MCF 10A (cell line): ENCODE measurements at places on chromosomes 11 and 22.

GRCh38 chr11:2104524-2105440 is 34.4 kb downstream of the IGF2 start:
- DNase-seq = no peak

- DNase-seq = no peak
Observed at GRCh38 chr22:39229688-39230260, 15.0 kb downstream of the PDGFB start.

GRCh38 chr11:118415062-118415738 is 13.8 kb downstream of the ATP5MG start:
- no peak for DNase-seq

DNA sequence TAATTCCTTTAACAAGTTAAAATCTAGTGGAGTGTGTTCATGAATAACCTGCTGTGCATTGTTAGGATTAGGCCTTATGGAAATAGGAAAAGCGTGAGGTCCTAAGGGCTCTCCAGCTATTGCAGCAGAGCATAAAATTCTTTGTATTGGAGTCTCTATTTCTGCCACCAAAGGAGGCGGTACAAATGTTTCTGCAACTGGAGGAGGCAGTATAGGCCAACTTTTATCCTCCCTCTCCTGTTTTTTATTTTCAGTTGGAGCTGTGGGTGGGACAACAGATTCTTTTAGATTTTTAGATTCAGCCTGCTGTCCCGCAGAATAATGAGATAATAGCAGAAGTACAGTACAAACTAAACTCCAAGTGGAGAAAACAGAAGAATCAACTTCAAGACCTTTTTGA is 26.2 kb downstream of the OR10A6 start:
- peak; percentile 8 for DNase-seq

GRCh38 chr11:102589047-102589459 is 36.1 kb downstream of the MMP20 start:
- no peak for DNase-seq

- DNase-seq = no peak
Observed at GRCh38 chr22:25942115-25942855, 200.3 kb downstream of the MYO18B start.

- DNase-seq = no peak
Observed at GRCh38 chr11:77455740-77456139, 18.2 kb downstream of the PAK1 start.

DNA sequence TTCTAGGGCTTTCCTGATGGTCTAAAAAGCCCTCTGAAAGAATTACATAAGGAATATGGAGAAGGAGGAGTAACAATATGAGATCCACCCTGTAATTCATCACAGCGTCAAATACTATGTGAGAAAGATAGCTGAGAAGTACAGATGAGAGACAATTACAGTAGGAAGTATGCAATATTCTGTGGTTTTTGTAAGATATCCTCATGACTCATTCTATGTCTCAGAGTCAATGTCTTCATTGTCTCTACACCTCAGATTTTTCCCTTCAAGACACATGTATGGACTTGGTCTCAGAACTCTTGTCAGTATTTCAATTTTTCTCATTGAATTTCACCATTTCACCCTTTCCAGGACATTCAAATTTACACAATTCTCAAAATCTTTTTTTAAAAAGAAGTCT is 343.3 kb upstream of the CTSC start:
- DNase-seq = peak; percentile 61

DNA sequence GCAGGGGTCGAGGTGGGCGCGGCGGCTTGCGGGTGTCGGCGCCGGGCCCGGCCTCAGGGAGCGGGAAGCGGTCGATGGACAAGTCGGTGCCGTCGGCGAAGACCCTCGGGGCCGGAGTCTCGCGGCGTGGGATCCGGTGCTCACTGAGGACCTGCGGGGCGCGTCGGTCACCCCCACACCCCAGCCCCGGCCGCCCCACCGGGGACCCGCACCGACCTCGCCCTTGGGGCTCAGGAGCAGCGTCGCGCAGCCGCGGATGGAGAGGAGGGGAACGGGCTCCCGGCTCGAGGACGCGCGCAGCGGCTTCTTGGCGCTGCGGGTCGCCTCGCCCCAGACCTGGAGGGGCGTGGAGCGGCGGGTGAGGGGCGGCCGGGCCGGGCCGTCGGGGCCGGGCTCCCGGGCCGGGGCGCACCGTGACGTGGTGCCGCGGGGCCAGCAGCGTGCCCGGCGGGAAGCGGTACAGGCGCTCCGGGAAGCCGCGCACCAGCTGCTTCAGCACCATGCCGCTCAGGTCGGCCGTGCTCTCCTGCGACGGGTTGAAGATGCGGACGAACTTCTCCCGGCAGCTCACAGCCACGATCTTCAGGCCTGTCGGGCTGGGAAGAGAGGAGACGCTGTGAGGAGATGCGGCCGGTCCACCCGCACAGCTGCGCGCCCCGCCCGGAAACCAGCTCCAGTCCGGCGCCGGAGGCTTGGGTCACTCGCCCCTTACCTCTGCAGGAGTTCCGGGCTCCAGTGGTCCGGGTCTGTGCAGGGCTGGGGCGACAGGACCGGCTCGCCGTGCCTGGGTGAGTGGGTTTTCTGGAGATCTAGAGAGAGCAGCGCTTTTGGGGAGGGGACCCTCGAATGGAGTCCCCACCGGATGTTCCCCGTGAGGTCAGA is 4.5 kb downstream of the LMNTD2 start:
- no peak for DNase-seq

GRCh38 chr11:36187622-36188021 is 101.6 kb downstream of the COMMD9 start:
- no peak for DNase-seq

- no peak for DNase-seq
Observed at GRCh38 chr11:35182317-35182939, 43.5 kb downstream of the CD44 start.

- no peak for DNase-seq
Observed at GRCh38 chr22:44885806-44886360, 123.9 kb downstream of the PHF21B start.

DNA sequence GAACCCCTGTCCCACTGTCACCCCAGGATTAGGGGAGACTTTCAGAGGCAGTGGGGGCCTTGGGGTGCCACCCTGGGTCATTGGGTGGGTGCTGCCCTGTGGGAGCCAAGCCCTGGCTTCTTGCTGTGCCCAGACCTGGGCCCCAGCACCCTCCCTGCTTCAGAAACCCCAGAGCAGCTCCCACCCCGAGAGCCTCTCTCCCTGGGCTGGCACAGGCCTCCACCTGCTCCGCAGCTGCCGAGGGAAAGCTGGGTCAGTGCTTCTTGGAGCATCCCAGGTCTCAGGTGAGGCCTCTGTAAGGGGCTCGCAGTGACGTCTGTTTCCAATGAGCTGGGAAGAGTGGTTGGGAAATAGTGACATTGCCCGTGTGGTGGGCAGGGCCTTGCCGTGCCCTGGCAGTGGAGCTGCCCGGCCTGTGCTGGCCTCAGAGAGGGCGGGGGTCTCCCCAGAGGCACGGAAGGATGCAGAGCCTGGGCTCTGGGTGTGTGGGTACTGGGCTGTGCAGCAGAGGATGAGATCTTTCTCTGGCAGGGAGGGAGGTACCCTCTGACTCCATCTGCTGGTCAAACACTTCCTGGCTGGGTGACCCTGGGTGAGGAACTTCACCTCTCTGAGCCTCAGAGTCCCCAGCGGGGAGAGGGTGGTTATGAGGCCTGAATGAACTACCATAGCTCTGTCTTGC is 23.0 kb downstream of the C22orf23 start:
- peak; percentile 41 for DNase-seq

- no peak for DNase-seq
Observed at GRCh38 chr22:34122042-34122441, 201.8 kb upstream of the LARGE1 start.

DNA sequence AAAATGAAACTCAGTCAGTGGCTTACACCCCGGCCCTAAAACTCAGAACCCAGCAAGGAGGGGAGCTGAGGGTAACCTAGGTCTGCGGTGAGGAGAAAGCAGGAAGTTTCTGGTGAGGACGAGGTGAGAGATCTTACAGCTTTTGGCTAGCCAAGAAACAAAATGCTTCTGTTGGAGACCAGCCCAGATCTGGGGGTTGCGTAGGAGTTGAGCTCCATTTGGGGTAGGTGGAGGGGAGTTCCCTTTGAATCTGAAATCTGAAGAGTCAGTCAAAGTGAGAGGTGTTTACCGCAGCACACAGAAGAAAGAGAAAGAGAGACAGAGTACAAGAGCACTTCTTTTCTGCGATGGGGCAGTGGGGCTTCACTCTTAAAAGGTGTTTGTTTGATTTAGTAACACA is 29.6 kb downstream of the EHF start:
- DNase-seq = peak; percentile 91

DNA sequence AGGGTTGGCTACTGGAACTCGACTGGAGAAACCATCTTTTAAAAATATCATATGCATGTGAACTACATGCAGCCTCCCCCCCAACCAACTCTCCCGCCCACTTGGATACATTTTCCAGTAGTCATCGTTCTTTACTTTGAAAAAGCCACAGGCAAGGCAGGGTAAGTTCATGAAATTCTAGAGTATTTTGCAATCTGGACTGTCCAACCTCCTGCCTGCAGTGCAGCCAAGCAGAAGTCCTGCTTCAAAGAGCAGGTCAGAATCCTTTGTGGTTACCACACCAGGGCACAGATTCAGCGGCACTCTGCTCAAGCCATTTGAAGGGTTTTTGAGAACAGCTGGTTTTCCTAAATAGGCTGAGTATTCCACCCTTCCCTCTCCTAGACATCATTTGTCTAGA is 12.1 kb downstream of the ELF5 start:
- DNase-seq = peak; percentile 65

DNA sequence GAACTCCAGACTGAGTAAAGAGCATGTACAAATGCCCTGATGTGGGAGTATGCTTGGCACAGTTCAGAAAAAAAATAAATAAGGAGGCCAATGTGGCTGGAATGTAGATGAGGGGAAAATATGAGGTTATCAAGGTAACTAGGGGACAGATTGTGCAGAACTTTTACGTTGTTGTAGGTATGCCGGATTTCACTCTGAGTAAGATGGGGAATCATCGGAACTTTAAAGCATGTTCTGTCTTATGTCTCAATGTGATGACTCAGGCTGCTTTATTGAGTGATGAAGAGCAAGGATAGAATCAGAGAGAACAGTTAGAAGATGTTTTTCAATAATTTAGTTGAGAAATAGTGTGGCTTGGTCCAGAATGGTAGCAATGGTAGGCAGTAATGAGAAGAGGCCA is 130.4 kb downstream of the C11orf87 start:
- DNase-seq = peak; percentile 48

DNA sequence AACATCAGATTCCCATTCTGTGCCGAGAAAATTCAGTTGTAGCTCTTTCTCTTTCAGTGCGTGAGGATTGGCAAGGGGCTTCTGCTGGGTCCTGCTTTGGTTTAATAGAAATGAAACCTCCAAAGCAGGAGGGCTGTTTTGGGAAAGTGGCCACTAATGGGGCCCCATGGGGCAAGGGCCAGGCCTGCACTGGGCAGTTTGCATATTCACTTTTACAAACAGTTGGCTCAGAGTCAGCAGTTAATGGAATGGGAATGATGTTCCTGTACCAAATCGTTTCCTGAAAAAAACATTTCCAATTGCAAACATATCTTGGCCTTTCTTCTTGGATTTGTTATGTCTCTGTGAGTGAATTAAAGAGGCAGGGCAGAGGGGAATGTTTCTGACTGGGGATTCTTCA is 92.1 kb downstream of the PARVA start:
- no peak for DNase-seq

- no peak for DNase-seq
Observed at GRCh38 chr11:125842321-125842948, 9.3 kb downstream of the PATE4 start.

GRCh38 chr22:36760786-36761185 is 15.1 kb downstream of the IFT27 start:
- no peak for DNase-seq

- DNase-seq = no peak
Observed at GRCh38 chr11:17974246-17974645, 38.6 kb downstream of the SERGEF start.

DNA sequence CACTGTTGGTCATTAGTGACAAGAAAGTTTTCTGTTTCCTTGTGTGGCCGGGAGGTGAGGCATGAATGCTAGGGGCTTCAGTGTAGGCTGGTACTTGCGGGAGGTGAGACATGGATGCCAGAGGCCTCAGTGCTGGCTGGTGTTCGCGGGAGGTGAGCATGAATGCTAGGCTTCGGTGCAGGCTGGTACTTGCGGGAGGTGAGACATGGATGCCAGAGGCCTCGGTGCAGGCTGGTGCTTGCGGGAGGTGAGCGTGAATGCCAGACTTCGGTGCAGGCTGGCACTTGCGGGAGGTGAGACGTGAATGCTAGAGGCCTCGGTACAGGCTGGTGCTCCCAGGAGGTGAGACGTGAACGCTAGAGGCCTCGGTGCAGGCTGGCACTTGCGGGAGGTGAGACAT is 48.4 kb downstream of the ANO1 start:
- no peak for DNase-seq

- DNase-seq = no peak
Observed at GRCh38 chr22:18048041-18048440, 23.7 kb upstream of the MICAL3 start.

DNA sequence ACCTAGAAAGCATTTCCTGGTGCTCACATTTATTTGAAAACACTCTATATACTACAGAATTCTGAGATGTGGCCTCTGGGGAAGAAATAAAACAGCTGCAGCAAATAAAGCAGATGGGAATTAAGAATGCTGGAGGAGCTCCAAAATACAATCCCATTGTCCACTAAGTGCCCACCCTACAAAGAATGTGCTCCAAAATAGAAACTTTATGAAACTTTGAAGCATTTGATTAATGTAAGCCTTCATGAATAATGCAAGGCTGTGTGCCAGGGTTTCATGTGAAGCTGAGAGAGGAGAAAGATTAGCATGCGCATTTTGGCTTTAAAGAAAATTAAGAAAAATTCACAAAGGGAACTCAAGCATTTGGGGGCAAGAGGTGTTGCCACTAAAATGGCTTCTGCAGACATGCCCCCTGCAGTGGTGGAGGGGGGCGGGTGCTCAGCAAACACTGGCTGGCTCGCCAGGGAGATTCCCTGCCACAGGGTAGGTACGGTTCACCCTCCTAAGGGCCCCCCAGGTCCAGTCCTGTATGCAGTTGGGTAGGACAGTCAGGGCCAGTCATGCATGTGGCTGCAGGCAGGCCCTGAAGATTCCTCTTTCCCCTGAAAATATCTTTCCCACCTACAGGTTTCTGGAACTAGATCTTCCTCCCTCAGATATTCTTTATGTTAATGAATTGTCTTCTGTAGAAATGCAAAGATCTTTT is 46.6 kb upstream of the RCN1 start:
- no peak for DNase-seq

- peak; percentile 87 for DNase-seq
Observed at GRCh38 chr11:65110354-65110861, 1.3 kb upstream of the TM7SF2 start.
